ENCODE measurements at places on chromosomes 2 and 18.

- no peak for DNase-seq
Observed at GRCh38 chr2:232927032-232927792, 57.1 kb downstream of the SNORC start.

- DNase-seq: no peak
Observed at GRCh38 chr2:17658251-17658843, 95.3 kb downstream of the SMC6 start.

DNA sequence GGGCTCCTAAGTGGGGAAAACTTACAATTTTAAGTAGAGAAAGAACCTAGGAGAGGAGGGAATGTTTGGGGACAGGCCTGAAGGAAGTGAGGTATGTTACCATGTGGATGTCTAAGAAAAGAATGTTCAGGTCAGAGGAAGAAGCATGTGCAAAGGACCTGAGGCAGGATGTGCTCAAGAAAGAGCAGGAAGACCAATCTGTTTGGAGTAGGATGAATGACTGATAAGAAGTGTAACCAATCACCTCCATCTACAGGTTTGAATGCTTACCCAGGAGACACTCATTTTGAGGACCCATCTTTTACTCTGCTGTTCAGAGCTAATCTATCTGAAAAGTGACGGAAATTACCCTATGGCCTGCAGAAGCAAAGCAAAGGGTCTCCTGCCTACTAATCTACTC, 342.3 kb downstream of the ARHGAP15 start:
- no peak for DNase-seq

GRCh38 chr2:96256611-96257113, 9.1 kb downstream of the TMEM127 start:
- DNase-seq: no peak

DNA sequence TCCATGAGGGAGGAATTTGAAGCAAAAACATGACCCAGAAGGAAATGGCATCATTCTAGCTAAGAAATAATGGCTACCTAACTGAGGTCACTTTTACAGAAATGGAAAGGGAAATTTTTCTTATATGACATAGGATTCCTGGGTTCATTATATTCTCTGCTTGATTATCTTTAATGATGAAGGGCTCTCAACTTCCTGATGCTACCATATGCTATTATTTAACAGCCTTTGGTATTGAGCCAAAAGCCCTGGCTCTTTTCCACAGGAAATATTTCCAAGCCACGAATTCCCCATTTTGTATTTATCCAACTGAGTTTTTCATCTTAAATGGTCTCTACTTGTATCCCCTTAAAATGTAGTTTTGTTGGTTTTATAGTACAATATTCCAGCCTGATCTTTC, 63.2 kb upstream of the NPAS2 start:
- DNase-seq: no peak

GRCh38 chr2:23599667-23600066, 214.7 kb downstream of the KLHL29 start:
- no peak for DNase-seq

GRCh38 chr18:12391487-12392165, 14.6 kb upstream of the AFG3L2 start:
- DNase-seq: peak; percentile 46

DNA sequence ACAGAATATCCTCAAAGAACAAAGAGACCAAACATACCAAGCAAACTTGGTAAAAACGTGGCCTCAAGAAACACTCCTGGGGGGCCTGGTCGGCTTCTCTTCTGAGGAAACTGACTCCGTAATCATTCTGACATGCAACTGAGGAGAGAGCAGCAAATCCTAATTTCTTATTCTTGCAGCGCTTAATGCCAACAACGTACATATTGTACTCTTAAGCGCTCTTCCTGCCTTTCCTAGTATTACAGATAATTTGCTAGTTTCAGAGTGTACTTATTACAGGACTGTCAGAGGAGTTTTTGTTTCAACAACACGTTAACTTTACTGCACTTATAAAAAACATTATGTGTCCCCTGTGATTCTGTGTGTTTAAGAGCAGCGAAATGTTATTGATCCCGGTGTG, 64.9 kb downstream of the ZNF521 start:
- DNase-seq: no peak

DNA sequence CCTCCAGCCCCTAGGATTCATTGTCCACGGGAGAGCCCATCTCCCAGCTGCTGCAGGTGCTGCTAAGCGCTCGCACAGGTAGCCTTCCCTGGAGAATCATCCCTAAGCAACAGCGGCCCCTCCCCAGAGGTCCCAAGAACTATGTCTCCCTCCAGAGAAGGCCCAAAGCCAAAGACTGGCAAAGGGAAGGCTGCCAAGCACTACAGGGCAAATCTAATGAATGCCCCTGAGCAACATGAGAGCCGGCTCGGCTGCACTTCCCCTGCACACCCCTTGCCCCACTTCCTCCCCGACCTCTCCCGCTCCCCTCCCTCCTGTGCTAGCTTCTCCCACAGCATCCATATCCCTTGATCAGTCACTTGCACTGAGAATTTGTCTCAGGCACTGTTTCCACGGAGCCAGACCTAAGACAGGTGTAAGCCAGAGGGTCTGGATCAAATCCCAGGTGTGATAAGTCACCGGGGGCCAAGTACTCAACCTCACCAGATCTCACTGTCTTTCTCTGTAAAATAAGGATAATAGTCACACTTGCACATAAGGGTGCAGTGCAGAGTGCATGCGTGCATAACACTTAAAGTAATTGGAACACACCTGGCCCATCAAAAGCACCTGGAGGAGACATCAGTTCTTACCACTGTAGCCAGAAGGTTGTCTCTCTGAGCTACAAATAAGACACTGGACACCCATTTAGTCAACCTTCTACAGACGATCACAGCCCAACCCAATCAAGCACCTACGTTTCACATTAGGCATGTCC, 20.1 kb upstream of the COL6A3 start:
- no peak for DNase-seq

All from CD4-positive, alpha-beta T cell treated with Interleukin-15 for 1 hour (primary cell).